ENCODE measurements at places on chromosomes 3 and 15.

DNA sequence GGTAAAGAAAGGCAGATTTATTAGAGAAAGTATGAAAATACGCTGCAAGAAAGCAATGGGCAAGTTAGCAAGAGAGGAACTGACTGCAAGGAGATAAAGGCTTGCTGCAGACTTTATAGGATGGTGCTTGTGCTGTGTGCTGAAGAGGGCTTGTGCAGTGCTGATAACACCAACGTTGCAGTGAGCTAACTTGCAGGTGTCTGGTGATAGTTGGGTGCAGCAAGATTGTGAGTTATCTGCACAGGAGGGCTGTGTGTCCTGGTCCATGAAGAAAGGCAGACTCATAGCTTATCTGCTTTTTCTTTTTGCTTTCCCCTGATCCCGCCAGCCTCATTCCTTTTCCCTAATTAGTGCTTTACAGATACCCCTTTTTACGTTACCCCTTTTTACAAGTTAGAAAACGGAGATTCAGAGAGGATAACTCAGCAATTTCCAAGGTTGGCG lies 58.0 kb upstream of the ZNF148 start:
- DNase-seq, result no peak

DNA sequence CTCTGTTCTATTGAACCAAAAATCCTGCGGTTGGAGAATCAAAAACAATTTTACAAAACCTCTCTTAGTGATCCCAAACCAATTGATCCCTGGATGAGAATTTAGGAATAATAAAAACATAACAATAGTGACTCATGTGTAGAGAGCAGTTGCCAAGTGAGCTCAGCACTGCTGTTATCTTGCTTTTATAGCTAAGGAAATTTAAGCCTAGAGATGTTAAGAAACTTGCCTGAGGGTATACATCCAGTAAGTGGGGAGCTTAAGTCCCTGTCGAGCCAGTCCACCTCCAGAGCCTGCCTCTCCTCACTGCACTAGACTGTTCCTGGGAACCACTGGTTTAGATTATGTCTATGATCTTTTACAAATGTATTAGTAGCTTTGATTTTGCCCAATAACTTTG lies 358.4 kb upstream of the LMCD1 start:
- no peak for DNase-seq

GRCh38 chr3:156948402-156949210 lies 122.5 kb downstream of the LEKR1 start:
- no peak for DNase-seq

- no peak for DNase-seq
Observed at GRCh38 chr3:145134738-145135137, 1026.2 kb downstream of the PLOD2 start.

GRCh38 chr3:138740072-138740471 lies 94.7 kb downstream of the PIK3CB start:
- DNase-seq, result no peak

DNA sequence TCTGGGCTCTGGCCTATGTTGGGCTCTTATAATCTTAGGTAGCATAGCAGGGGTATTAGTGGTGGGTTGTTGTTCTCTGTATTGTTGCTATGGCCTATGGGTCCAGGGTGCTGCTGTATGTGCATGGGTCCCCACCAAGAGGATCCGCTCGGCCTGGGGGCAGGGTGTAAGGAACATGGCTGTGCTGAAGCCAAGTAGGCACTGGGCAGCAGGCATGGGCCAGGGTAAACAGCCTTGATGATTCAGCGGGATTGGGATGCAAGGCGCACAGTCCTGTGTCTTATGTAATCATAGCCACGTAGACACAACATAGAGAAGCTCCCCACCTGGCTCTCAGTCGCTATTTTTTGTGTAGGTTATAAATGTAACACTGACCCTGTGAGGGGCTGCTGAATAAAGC lies 306.9 kb downstream of the ZPLD1 start:
- DNase-seq, result no peak

All from GM04503 (cell line).